ENCODE measurements at places on chromosomes 11 and 22.

- peak; percentile 91 for DNase-seq
Measured at GRCh38 chr11:13207665-13208594, 69.7 kb upstream of the BMAL1 start.

GRCh38 chr11:10678101-10678500 lies 15.5 kb downstream of the IRAG1 start:
- DNase-seq: no peak

DNA sequence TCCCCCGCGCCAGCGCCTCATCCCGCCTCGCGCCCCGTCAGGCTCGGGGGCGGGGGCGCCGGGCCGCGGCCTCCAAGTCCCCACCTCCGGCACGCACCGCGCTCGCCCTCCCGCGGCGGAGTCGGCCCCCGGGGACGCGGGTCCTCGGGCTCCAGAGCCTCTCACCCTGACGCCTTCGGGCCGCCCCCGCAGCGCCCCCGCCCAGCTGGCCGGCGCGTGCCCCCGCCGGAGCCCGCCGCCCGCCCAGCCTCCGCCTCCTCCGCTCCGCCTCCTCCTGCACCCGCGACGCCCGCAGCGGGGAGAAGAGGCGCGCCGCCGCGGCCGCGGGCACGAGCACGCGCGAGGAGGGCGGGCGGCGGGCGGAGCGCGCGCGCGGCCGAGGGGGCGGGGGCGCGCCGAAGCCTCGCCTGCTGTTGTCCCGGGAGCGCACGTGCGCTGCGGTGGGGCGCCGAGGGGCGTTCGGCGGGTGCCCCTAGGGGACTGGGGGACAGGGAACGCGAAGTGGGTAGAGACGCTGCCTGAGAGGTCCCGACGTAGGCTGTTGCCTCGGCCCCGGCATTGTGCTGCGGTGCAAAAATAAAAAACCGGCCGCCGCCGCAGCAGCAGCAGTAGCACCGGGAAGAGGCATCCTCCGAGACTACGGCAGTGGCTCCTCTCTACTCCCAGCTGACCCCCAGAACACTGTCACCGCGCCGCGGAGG lies 87.4 kb upstream of the ARHGAP32 start:
- peak; percentile 56 for DNase-seq

- DNase-seq: no peak
Measured at GRCh38 chr11:84412862-84413261, 1126.7 kb upstream of the CCDC90B start.

GRCh38 chr11:5504403-5504921 lies 5.3 kb downstream of the UBQLN3 start:
- DNase-seq: no peak

DNA sequence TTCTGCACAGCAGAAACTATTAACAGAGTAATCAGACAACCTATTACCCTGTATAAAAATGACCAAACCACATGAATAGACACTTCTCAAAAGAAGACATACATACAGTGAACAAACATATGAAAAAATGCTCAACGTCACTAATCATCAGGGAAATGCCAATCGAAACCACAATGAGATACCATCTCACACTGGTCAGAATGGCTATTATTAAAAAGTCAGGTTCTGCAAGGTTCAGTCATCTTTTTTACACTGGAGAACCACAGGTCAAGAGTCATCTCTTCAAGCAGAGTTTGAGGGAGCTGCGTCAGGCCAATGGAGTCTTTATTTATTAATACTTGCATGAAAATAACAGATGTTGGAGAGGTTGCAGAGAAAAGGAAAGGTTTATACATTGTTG lies 40.4 kb downstream of the RCN1 start:
- DNase-seq: no peak

DNA sequence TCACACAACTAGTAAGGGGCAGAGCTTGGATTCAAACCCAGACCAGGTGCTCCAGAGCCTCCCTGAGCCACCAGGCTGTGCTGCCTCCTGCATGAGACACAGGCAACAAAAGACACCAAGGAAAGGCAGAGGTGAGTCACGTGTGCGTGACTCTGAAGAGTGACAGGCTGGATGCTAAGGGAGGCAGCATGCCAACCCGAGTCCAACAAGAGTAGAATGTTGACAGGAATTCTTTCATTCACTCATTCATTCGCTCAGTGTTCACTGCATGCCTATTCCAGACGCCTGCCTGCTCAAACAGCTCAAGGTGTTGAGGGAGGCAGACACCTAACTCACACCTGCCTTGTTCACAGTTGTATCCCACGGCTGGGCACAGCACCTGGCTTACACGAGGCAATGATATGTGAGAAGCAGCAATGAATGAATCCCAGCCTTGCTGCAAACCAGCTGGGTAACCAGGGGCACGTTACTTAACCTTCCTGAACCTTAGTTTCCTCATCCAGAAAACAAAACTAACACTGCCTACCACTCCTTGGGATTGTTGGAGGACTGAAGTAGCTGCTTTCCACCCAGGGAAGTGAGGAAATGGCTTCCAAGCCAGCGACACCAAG lies 73.8 kb upstream of the ARFGAP3 start:
- peak; percentile 69 for DNase-seq

DNA sequence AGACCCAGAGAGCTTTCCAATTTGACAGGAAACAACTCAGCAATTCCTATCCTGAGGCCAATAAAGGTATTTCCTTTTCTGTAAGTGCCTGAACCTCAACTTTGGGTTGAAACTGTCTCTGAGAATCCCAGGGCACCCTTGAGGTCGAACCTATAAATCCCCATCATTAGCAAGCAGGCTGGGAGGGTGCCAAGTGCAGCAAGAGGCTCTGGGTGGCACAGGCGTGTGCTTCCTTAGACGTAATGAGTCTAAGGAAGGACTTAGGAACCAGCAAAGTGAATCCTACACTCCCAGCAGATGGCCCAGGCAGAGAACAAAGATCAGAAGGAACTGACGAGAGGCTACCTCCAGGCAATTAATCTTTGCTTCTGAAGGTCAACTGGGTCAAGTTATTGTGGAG lies 234.3 kb upstream of the NARS2 start:
- no peak for DNase-seq

GRCh38 chr11:77558380-77558779 lies 31.4 kb upstream of the AQP11 start:
- no peak for DNase-seq

GRCh38 chr11:126603486-126603885 lies 248.0 kb downstream of the ST3GAL4 start:
- DNase-seq: no peak

DNA sequence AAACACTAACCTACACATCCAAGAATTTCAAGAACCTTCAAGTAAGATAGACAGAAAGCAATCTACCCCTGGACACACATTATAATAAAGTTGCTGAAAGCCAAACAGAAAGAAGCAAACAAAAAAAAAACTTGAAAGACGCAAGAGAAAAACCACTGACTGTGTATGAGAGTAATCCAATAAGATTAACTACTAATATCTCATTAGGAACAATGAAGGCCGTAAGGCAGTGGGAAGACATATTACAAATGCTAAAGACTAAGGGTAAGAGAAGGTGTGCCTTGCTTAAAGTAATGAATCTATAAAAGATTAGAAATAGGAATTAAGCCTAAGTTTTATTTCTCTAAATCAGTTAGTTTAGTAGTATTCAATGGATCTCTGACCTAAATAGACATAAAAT lies 1109.1 kb downstream of the JRKL start:
- no peak for DNase-seq

GRCh38 chr22:19174106-19175025 lies 4.2 kb downstream of the SLC25A1 start:
- peak; percentile 92 for DNase-seq

- no peak for DNase-seq
Measured at GRCh38 chr22:19607192-19608002, 83.2 kb upstream of the CLDN5 start.

- no peak for DNase-seq
Measured at GRCh38 chr11:3216027-3216525, 2.5 kb downstream of the MRGPRG start.

DNA sequence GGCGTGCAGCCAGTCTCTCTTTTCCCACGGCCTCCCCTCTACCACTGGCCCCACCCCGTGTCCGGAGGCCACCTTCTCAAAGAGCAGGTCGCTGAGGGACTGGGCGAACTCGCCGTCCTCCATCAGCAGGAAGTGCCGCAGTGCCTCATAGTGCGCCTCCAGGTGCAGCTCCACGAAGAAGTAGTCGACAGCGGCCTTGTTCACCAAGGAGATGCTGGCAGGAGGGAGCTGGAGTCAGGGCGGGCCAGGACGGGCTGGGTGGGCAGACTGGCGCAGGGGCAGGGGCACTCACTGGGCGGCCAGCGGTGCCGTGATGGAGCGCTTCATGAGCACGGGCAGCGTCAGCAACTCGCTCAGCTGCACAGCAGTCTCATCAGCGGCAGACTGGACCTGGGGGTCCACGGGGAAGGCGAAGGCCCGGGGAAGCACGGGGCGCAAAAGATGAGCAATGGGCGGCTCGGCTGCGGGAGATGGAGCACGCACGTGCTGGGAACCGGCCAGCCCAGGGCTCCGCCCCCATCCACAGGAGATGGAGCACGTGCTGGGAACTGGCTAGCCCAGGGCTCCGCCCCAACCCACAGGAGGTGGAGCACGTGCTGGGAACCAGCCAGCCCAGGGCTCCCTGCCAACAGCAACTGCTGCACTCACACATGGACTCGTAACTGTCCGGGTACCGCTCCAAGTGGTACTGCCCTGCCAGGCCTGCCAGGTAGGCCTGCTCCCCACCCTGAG lies 18.4 kb downstream of the SELENOO start:
- peak; percentile 85 for DNase-seq

DNA sequence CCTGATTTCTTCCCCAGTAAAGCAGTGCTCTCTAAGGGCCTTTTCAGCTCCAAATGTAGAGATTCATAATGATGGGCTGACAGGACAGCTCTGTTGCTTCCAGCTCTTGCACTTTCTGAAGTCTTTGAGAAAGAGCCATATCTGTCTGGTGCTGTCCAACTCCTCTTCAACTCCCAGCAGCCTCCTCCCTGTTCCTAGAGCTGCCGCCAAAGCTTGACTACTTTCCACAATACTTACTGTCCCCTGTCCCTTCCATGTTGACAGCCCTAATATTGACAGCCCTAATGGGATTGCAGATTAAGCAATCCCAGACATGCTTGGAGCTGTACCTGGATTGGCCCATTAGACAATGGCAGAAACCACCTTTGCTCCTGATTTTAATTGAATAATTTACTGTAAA lies 29.6 kb downstream of the INSC start:
- DNase-seq: no peak

DNA sequence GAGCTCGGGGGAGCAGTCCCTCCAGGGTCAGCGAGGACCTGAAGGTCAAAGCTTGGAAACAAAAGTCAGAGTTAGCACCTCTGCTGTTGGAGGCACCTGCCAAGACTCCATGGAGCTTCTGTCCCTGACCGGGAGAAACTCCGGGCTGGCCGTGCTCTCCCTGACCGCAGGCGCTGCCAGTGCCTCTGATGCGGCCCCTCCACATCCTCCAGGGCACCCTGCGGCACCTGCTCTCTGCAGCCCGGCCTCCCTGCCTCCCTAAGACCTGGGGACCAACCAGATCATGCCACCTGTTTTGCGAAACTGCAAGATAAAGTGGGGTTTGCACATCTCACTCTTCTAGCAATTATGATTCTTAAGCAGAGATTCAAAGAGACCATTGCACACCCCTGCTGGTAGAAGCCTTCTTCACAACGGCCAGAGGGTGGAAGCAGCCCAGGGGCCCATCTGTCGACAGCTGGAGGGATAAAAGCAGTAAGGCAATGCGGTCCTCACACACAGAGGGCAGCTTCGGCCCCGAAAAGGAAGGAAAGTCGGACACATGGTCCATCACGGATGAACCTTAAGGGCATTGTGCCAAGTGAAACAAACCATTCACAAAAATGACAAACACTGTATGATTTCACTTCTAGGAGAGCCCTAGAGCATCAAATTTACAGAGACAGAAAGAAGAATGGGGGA lies 477.1 kb downstream of the BRD1 start:
- no peak for DNase-seq

- DNase-seq: no peak
Measured at GRCh38 chr22:30615543-30615954, 8.6 kb downstream of the TCN2 start.

DNA sequence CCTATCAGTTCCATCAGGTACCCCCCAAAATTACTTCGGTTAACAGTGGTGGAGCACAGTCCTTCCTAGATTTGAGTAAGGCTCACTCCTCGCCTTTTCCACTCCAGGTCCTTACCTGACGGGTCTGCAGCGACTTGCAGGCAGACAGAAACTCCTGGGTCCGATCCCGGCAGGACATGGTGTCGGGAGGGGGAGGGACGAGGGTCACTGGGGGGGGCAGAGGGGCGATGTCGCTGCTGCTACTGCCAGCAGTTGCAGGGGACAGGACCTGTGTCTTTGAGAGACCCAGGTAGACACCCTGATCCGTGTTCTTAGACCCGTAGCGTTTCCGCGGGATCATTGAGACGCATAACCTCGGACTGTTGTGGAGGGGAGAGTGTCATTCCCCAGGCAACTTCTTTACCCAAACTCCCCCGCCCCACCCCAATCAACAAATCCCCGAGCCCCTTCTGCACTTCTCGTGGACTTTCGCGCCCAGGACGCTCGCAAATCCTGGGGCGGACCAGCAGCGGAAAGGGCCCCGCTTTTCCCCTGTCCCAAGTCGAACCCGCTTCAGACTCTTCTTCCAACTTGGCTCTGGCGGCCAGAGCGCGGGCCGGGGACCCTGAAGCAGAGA lies 839 bp downstream of the STX5 start:
- no peak for DNase-seq

- no peak for DNase-seq
Measured at GRCh38 chr22:19857382-19857781, 2.7 kb upstream of the GNB1L start.

GRCh38 chr11:11025087-11025486 lies 167.2 kb upstream of the ZBED5 start:
- DNase-seq: peak; percentile 83

DNA sequence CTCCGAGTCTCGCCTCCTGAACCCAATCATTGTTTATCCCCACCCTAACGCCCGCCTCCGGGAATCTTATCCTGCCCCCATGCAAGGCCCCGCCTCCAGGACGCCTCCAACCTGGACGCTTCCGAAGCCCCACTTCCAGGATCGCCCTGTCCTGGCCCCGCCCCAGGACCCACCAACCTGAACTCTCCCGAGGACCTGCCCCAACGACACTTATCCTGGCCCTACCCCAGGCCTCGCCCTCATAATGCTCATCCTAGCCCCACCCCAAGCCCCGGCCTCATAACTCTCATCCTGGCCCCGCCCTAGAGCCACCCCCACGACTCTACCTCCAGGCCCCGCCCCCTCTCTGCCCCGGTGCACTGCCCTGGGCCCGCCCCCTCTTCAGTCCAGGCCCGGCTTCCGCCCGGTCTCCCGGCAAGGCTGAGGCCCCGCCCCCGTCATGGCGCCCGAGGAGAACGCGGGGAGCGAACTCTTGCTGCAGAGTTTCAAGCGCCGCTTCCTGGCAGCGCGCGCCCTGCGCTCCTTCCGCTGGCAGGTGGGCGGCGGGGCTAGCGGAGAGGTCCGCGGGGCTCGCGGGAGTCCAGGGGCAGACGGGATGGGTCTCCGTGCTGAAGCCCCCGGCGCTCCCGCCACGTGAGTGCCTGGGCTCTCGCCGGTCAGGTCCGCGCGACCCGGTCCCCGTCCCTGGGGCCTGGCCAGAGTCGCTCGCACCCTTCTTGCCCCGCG lies 45.7 kb upstream of the DEFB108B start:
- DNase-seq: peak; percentile 93

DNA sequence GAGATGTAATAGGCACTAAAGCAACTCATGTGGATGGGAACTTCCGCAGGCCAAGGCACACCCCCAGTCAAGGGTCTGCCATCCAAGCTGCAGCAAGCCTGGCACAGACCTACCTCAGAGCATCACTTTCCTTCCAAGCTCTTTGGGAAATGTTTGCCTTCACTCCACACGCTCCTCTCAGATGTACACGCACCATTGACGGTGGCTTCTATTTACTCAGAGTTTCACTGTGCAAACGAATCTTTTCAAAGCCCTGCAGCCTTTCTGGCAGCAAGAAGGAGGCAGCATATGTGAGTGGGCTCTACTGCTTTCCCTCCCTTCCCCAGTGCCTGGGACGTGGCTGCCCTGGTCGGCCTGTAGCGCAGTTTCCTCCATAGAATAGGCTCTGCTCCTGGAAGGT lies 60.9 kb upstream of the USP47 start:
- DNase-seq: no peak
